ENCODE measurements at places on chromosomes 3 and 15.

DNA sequence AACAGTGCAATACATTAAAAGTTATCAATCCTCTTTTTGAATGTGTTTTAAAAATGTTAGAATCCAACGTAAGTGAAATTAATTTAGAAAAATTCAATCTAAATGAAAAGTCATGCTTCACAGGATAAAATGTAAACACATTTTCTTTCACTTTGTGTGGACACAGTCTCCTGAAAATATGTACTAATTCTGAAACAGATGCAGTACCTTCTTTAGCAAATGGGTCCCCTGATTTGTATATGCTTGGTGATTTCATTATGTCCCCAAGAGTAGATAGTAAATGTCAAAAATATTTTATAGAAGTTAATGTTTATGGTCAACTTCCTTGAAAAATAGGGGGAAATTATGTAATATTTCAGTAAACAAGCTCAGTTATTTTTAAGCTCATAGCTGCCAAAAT, 28.9 kb downstream of the FOXP1 start:
- DNase-seq: no peak

DNA sequence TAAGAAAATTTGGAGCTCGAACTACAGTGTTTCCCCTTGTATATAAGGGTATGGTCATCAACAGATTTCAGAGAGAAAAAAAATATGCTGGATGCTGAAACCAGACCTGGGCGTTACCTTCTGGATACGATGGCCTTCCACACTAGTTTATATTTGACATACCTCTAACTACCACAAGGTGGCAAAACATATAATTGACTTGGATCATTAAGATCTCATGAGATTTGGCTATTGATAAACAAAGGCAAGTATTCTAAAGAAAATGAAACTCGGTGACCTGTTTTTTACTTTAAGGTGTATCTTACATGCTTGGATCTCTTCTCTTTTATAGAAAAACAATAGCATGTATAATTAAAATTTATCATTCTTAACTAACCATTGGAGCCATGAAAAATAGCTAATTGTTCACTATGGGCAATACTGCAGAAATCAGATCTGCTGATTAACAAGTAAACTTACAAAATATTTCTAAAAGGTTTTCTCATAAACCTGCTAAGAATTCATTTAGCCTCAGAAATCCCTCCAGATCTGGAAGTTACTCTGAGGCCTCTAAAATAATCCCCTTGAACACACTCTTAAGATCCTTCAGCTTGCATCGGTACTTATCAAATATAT, 300.6 kb upstream of the KCNH8 start:
- no peak for DNase-seq

- DNase-seq: no peak
Measured at GRCh38 chr3:138569090-138569489, 25.0 kb downstream of the CEP70 start.

- DNase-seq: no peak
Measured at GRCh38 chr15:41792000-41792637, 17.8 kb downstream of the MAPKBP1 start.

GRCh38 chr3:75248974-75249373, 415.2 kb upstream of the FRG2C start:
- DNase-seq: no peak

GRCh38 chr15:38130740-38131498, 121.7 kb upstream of the SPRED1 start:
- DNase-seq: no peak

DNA sequence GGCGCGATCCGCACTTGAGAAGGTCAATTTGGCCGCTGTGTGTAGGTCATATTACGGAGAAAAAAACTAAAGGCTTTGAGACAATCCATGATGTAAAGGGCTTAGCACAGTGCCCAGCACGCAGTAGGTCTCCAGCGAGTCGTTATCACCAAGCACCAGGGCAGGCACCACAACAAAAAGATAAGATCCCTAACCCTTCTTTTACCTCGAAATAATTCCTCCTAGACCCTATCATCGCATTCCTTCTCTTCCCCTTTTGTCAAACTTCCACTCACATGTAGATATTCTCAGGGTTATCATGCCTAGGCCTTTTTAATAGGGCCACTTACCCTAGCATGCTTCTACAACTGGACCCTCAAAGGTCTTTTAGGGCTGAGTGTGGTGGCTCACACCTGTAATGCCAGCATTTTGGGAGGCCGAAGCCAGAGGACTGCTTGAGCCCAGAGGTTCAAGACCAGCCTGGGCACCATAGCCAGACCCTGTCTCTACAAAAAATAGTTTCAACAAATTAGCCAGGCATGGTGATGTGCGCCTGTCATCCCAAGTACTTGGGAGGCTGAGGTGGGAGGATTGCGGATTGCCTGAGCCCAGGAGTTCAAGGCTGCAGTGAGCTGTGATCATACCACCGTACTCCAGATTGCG, 13.5 kb downstream of the ZNF774 start:
- no peak for DNase-seq

- DNase-seq: no peak
Measured at GRCh38 chr15:73364070-73364469, 4.7 kb downstream of the HCN4 start.

DNA sequence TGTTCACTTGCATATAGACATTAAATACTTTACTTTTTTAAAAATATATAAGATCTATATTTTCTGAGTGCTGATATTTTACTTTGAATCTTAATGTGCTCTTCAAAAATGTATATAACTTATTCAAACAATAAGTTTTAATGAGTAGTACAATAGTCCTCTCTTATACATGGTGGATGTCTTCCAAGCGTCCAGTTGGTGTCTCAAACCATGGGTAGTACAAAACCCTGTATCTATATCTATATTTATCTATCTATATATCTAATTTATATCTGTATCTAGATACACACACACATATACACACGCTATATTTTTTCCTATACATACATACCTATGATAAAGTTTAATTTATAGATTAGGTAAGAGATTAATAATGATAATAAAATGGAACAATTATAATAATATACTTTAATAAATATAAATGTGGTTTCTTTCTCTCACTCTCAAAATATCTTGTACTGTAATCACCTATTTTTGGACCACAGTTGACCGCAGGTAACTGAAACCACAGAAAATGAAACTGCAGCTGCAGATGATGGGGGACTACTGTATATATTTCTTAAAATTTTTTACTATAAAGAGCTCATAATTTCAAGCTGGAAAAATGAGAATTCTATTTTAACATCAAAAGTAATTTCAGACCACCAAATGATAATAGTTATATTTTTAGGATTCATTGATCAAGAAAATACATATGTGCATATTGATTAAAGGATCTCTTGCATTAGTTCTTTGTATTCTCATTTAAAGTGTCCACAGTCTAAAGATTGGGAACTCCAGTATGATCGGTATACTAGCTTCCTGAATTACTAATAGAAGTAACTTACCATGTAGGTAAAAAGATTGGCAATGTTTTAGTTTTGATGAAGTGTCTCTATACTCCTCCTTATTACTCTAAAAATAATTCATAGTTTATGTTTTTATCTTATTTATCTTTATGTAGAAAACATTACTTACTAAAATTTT, 215.1 kb upstream of the MLF1 start:
- DNase-seq: no peak

GRCh38 chr3:40766396-40766795, 241.6 kb downstream of the ZNF621 start:
- DNase-seq: no peak

DNA sequence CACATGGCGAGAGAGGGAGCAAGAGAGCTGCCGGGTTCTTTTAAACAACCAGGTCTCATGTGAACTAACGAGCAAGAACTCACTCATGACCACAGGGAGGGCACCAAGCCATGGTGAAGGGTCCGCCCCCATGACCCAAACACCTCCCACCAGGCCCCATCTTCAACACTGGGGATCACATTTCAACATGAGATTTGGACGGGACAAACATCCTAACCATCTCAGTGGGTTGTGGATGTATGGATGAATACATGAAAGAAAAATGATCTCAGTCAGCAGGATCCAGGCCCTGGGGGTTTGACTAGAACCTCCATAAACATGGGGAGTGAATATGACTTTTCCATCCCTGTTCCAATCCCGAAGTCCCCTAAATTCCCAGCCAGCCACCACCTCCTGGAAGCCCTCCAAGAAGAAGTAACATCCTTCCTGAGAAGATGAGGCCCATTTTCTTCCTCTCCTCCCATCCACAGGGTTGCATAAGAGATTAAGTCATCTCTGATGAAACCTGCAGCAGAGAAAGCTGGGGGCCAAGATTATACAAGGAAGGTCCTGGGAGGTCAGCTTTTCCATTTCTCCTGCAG, 9.5 kb downstream of the CAV3 start:
- DNase-seq: no peak

GRCh38 chr3:123611082-123611481, 26.2 kb upstream of the HACD2 start:
- no peak for DNase-seq

GRCh38 chr3:15151166-15151565, 52.2 kb upstream of the RBSN start:
- no peak for DNase-seq

- no peak for DNase-seq
Measured at GRCh38 chr3:125262161-125262560, 49.6 kb upstream of the SLC12A8 start.

- DNase-seq: no peak
Measured at GRCh38 chr15:78085928-78086327, 6.4 kb upstream of the SH2D7 start.

GRCh38 chr15:69881766-69882165, 216.0 kb downstream of the TLE3 start:
- no peak for DNase-seq

GRCh38 chr15:35838424-35839111, 292.6 kb upstream of the DPH6 start:
- DNase-seq: no peak

All from stimulated activated CD8-positive, alpha-beta memory T cell treated with anti-CD3 and anti-CD28 coated beads, Interleukin-4, amount 100 ng/mL, for 1 hour (primary cell).